ENCODE measurements at places on chromosomes 13 and 19.

DNA sequence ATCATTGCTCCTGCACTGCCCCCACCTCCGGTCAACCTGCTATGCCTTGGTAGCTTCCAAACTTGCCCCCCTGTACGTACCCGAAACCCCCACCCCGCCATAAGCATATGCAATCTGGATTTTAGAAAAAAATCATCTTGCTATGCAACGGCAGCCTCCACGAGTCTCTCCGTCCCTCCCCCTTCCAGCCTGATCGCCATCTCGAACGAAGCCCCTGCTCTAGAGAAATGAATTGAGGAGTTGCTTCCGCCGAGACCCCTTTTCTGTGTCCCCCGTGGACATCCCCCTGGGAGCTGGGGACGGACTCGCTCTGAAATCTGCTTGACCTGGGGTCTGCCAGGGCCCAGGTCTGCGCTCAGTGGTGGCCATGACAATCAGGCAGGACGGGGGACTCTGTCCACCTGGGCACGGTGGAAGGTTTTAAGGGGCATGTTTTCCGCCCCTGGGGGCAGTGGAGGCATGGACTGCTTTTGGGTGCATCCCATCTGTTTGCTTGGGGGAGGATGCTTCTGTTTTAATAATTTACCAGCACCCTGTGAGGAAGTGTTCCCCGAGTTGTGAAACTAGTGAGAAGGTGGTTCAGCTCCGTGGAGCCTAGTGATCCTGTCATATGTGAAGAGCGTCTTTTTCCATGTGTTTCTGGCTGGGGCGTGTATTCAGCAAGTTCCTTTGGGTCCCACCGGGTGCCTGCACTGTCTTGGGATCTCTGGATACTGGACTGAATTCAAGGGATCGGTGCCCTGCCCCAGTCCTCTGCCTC, 1.0 kb downstream of the KDM4B start:
- no peak for DNase-seq

DNA sequence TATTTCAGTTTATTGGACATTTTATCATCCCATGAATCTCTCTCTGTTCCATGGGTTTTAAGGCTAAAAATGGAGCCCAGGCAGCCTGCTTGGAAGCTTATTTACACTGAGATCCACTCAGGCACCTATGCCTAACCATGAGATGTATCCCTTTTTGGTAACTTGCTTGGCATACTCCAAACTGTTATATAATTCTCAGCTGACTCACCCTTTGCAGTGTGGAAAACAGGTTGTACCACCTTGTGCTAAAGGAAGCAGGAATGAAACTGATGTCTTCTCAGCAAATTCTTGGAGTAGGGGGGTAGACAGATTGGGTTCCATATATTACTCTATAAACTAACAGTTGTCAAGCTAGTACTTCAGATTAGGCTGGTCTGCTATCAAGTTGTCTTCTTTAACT, 483.6 kb downstream of the KLF5 start:
- DNase-seq = no peak

GRCh38 chr19:10975374-10976130, 14.7 kb downstream of the SMARCA4 start:
- DNase-seq = no peak

DNA sequence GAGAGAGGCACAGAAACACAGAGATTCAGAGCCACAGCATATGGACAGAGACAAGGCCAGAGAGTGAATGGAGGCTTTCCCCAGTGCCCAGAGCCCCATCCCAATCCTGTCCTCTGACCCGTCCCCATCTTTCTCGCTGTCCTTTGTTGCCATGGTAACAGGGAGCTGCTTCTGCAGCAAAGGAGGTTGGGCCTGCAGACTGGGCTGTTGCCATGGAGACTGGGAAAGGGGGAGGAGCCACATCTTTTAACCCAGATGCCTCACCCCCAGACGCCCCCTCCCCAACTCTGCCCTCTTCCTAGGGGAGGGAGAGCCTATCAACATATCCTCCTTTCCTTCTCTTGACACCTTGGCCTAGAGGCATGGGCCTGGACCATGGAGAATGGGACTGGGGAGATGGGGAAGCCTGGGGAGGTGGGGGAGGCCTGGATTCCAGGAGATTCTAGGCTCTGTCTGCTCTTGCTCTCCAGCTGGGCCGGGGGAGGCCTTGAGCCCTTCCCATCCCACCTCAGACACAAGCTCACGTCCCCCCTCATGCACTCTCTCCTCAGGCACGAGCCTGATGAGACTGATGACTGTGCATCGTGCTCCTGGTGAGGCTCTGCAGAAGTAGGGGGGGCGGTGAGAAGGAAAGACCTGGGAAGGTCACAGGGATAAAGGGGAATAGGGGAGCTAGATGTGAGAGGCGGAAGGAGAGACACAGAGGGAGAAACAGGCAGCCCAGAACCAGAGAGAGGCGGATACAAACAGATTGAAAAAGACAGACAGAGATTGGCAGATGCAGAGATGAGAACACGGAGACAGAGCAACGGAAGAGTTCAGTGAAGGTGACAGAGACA, 2.1 kb upstream of the ATP1A3 start:
- peak; percentile 57 for DNase-seq

GRCh38 chr13:31056644-31057271, 104.9 kb downstream of the HSPH1 start:
- DNase-seq = no peak

DNA sequence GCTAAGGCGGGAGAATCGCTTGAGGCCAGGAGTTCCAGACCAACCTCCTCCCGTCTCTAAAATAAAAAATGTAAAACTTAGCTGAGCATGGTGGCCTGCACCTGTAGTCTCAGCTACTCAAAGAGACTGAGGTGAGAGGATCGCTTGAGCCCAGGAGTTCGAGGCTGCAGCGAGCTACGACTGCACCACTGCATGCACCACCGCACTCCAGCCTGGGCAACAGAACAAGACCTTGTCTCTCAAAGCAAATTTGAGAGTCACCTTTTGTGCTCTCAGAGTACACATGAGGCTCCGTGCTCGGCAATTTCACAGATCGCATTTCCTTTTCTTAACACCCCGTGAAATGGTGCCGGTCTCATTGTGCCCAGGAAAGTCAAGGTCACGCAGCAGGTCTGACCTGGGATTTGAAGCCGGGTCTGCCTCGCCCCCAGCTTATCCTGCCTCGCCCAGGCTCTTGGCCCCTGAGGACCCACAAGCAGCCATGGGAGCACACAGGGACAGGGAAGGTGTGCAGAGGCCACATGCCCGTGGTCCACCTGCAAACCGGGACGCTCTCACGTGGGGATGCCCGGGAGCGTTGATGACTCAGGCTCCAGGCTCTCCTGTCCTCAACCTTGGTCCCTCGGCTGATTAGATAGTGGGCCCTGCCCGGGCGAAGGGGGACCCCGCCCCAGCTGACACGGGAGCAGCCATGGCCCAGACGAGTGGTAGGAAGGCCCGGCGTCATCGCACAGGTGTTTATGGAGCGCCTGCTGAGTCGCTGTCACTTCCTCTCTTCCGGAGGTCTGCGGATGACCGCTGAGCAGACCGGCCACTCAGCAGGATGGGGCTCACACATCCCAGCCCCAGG, 1.1 kb upstream of the SMIM24 start:
- no peak for DNase-seq

DNA sequence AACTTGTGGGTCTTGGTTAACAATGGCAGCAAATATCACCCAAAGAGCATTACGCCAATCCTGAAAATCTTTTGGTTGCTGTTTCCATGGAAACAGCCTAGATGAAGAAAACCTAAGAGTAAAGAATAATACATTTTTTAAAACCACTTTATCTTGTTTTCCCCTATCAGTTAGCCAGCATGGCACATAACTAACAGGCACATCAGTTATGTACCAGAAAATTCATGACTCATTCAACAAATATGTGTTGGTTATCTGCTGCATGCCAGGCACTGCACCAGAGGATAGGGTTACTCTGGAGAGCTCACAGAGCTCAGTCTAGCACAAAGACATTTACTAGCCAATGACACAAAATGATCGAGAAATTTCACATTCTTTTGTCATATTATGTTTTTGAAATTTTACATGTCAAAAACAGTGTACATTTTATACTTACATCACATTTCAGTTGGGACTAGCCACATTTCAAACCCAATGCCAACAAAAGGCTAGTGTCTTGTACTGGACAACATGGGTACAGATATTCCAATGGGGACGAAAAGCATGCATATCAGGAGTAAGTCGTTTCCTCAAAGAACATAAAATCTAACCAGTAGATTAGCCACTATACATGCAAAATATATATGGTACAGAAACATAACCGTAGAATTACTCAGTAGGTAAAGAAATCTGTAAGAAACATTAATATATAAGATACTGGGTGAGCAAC, 20.3 kb downstream of the LNX2 start:
- no peak for DNase-seq

GRCh38 chr13:111853721-111854120, 213.2 kb upstream of the SOX1 start:
- DNase-seq = peak; percentile 75

- peak; percentile 99 for DNase-seq
Measured at GRCh38 chr19:2061495-2062388, 10.7 kb upstream of the MKNK2 start.

DNA sequence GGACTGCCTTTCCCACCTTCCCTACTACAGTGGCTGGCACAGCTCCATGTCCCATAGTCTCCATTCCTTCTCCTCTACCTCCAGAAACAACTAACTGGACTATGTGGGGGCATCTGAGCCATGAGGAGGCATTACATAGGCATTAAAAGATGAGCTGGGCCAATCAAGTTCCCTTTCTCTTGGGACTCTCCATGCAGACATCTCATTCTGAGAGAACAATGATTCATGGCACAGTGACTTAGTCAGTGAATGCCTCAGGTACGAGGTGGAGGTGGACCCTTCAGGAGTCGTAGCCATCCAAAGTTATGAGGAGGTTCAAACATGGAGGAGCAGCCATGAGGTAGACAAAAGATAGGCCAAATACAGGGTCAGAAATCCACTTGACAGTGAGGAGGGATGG, 70.0 kb downstream of the GPC6 start:
- DNase-seq = no peak

GRCh38 chr19:52138278-52138982, 1.3 kb downstream of the ZNF616 start:
- peak; percentile 45 for DNase-seq

DNA sequence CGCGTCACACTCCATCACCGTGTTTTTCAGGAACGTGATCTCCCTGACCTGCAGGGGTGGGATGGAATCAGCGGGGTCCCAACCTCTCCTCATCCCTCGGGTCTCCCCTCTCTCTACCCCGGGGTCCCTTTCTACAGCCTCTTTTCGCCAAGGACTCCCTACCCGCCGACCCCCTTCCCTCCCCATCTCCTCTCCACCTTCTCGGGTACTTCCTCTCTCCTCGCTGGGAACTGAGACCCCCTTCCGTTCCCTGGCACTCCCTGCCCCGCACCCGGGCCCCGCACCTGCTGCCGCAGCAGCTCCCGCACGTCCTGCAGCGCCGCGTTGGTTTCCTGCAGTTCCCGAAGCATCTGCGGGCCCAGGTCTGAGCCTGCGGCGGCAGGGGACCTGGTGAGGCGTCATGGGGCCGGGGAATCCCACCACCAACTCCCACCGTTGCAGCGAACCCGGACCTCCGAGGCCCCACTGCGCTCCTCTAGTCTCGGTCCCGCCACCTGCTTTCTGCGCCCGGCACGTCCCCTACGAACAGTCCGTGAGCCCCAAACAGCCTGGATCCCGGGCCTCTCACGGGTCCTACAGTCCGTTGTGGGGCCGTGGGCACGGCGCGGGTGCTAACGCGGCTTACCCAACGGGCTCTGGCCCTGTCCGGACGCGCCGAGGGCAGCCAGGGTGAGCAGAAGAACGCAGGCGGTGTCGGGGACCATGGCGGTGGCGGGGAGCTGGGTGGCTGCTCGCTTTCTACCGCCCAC, at the start of gene COMP:
COMP (minus strand) TSS at position 740 of the 749 bp plus-strand sequence; CDS start at position 704, 36 bp downstream.
- no peak for DNase-seq

GRCh38 chr19:32497391-32497790, 83.6 kb upstream of the PDCD5 start:
- DNase-seq = no peak

DNA sequence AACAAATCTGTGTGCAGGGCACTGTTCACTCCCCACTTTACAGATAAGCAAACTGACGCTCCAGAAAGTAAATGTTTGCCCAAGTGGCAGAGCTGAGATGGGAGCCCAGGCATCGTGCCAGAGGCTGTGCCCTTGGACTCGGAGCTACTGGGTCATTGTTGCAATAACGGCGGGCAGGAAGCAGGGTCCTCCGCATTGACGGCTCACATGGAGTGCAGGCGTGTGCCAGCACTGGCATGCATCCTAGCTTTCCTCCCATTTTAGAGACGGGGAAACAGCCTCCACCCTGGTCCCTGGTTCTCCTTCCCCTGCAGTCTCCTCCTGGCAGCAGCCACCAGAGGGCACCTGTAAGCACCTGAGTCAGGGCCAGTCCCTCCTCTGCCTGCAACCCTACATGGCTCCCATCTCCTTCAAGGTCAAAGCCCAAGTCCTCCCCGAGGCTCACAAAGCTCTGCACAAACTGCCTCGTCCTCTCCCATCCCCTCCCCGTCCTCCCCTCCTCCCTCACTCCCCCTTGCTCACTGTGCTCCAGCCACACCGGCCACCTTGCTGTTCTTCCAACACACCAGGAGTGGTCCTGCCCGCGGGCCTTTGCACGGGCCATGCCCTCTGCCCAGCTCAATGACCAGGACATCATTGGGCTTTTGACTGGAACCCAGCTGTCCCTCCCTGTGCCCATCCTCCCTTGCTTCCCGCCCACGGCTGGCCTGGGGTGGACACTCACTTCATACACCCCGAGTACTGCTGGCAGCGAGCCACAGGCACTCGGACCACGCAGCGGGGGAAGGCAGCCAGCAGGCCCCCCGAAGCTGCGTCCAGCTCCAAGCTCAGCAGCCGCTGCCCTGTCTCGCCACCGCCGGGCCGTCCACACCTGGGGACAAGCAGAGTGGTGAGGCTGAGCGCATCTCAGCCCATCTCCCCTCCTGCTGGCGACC, 7.7 kb upstream of the LRG1 start:
- no peak for DNase-seq

GRCh38 chr19:41696402-41697197, 8.5 kb upstream of the CEACAM7 start:
- DNase-seq = no peak

GRCh38 chr19:41299046-41299754, 10.8 kb upstream of the CCDC97 start:
- DNase-seq = no peak

DNA sequence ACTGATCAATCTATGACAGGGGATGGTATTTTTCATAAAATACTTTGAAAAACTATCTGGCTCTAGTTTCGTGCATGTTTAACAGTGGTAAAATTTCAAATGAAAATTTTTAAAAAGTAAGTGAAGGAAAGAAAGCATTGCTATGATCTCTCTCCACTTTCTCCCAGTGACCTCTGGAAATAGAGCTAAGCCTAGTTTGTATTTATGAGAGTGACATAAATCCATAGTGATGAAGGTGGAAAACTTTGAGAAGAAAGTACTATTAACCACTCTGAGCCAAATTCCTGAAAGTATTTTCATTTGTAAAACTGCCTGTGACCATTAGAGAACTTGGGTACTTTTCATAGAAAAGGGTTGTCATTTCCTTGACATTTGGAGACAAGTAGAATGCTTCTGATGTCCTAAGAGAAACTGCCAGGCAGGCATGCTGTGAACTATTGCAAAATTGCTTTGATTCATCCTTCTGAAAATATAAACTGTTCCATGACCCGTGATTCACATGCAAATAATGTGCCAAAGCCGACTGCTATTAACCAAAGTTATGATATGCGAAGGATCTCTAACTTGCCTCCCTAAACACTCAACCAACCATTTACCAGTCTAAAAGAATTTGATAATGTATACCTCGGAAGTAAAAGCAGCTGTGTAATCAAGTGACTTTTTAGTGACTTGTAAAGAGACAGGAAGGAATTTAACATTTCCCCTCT, 133.2 kb downstream of the VWA8 start:
- DNase-seq = no peak

GRCh38 chr13:102017248-102017647, 384.6 kb downstream of the FGF14 start:
- no peak for DNase-seq

Measured in NCI-H1436 (cell line).